Progenitor cell of endocrine pancreas (in vitro differentiated cells): ENCODE measurements at places on chromosomes 4 and X. TPM values are rescaled to one million over a fixed set of nuclear protein-coding genes. Genes with fewer than 3 reads are reported as not detected.

DNA sequence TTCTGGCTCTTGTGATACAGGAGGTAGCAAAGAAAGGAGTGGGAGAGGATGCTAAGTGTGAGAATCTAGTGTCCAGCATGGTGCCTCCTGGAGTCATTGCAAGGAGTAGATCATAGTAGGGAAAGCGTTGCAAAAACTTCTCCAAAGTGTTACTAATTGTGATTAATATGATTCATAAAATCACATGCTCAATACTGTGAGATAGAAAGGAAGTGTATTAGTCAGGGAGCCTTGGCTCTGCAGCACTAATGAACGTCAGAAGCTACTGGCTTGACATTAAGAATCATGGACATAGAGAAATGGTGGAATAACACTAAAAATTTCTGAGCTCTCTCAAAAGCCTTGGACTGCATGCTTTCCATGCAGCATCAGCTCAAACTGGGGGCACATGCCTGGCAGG is 299.1 kb downstream of the EVC2 start:
- no peak for DNase-seq

DNA sequence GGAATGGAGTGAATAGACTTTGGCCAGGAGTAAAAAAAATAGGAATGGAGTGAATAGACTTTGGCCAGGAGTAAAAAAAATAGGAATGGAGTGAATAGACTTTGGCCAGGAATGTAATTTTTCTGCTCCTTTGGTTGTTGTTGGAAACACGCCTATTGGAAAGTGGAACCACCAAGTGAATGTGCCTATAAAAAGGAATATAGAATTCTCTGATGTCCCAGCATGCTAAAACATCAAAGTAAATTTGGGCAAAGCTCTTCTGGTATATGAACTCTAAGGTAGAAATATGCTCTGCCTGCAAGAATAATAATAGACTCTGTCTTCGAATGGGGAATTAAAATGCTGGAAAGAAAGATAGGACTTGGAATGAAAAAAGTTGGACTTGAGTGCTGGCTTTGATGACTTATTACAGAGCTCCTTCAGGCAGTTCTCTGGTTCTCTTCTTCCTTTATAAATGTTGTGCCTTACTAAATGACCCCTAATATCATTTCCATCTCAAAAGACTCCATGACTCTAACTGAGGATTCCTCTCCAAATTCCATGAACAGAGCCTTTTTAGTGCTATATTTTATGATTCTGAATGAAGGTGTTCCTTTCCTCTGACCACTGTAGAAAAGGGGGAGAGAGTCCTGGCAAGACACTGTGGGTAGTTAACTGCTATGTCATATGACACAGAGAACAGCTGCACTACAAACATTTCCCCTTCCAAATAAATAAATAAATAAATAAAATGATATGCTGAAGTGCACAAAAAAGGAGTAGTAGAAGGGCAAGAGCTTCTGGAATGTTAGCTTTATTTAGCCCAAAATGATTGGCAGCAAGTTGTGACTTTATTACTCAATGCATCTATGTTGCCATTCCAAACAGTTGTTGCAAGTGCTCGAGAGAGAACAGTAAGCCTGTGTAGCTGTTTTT is 13.5 kb upstream of the GBA3 start:
- DNase-seq = no peak

POLN gene
- 5.0 and 5.9 TPM in 2 replicates for total RNA-seq

FGF13 gene
- total RNA-seq = 19.3 and 20.7 TPM in 2 replicates

- DNase-seq = no peak
Observed at GRCh38 chr4:108902769-108903168, 139.9 kb upstream of the ETNPPL start.

DNA sequence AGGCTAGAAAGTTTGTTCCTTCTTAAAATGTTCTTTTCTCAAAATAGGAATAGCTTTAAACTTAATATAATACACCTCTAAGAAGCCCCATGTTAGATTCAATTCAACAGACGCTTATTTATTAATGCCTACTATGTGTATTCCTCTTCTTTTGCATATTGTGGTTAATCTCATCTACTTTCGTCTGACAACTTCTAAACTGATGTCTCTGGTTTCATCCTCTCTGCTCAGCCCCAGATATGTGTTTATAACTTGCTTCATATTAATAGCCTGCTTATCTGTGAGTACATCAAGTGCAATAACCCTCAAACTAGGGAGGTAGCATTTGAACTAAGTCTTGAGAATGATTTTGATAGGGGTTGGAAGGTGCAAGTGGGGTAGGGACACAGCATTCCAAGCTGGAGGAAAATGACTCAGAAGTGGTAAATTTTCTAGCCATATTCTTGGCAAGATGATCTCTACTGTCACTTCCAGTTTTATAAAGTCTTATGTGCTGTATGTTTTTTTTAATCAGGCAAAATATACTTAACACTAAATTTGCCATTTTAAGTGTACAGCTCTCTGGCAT is 37.0 kb downstream of the STK26 start:
- no peak for DNase-seq

TRIM61 gene
- total RNA-seq = 2.3 and 3.5 TPM in 2 replicates

DNA sequence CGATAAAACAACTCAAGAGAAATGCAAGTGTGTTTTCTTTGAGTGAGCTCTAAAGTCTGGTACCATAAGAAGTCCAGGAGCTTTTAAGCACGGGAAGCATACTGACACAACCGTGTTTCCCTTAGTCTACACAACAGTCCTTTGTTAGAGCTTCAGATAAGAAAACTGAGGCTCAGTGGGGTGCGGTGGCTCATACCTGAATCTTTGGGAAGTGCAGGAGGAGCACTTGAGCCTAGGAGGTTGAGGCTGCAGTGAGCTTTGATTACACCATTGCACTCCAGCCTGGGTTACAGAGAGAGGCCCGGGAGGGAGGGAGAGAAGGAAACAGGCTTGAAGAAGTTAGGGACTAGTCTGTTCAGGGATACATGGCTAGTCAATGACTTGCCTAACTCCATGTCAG is 21.9 kb downstream of the LEF1 start:
- no peak for DNase-seq

DNA sequence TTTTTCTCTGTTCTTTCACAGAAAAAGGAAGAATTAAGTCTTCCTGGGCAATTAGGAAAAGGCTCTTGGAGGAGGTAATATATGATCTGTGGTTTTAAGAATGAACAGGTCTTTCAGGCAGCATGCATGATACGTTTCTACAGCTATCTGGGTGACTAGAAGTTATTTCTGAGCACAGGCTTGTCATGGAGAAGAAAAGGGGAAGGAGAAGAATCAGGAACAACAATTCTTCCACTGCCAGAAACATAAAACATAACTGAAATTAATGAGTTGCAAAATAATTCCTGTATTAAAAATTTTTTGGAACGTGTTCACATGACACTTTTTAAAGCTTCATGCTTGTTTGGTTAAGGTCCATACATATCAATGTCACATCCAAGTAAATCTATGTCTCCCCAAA is 17.7 kb upstream of the STIM2 start:
- DNase-seq = no peak

GRCh38 chr4:646460-646859 is 21.1 kb downstream of the PDE6B start:
- DNase-seq = no peak

DNA sequence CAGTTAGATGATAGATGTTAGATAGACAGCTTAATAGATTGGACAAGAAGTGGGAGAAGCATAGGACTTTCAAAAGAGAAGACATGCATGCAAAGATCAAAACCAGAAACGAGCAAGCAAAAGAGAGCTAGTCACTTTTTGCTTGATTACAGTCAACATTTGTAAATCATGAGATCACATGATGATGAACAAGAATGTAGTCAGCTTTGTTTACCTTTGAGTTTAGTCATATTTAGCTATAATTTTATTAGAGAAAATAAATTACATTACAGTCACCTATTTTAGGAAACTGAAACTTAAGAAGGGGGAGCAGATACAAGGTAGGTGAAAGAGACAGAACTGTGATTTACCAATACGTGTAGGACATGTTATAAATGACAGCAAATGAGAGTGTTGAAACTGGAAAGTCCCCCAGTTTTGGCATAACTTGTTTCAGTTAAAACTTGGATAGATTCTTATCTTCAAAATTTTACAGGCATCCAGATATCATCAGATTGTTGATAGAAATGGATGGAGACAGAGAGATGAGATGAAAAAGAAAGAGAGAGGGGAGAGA is 1083.1 kb upstream of the PCDH10 start:
- DNase-seq = no peak

GRCh38 chr4:10521424-10521823 is 64.2 kb upstream of the ZNF518B start:
- DNase-seq = no peak

DNA sequence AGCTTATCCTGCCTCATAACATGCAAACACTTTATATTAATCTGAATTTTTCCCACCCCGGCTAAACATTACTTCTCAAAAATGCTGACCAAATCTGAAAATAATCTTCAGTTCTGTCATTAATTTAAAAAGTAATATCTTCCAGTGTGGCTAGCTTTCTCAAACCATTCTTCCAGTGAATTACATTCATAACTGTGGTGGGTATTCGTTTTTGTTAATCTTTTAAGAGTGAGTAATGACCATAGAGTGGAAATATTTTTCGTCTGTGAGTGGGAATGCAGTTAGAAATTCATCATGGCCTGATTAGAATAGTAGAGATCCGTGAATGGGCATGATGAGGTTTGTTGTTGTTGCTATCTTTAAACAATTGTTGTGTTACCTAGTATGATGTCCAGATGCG is 138.6 kb upstream of the SFRP2 start:
- DNase-seq = no peak
